NCI-H2029 (cell line): ENCODE measurements at places on chromosomes 3 and 15.

- no peak for DNase-seq
Observed at GRCh38 chr3:72223116-72223515, 438.2 kb upstream of the PROK2 start.

GRCh38 chr3:10547841-10548783 is 42.7 kb upstream of the ATP2B2 start:
- DNase-seq = no peak

- peak; percentile 25 for DNase-seq
Observed at GRCh38 chr15:89171136-89172072, 50.0 kb downstream of the RLBP1 start.

DNA sequence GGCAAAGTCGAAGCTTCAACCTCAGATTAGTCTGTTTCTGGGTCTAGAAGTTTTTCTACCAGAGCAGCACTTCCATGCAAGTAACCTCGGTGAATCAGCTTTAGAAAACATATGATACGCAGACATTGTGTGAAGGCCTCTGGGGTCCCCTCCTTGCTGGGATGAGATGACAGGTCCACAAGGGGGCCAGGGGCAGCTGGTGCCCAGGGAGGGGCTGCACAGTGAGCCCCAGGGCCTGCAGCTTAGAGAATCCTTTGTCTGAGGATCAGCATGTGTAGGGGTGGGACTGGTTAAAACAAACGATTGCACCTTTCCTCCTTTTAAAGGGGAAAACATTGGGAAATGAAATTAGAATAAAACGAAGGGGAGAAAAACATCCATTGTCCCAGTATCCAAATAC is 47.5 kb upstream of the TLE3 start:
- DNase-seq = no peak

DNA sequence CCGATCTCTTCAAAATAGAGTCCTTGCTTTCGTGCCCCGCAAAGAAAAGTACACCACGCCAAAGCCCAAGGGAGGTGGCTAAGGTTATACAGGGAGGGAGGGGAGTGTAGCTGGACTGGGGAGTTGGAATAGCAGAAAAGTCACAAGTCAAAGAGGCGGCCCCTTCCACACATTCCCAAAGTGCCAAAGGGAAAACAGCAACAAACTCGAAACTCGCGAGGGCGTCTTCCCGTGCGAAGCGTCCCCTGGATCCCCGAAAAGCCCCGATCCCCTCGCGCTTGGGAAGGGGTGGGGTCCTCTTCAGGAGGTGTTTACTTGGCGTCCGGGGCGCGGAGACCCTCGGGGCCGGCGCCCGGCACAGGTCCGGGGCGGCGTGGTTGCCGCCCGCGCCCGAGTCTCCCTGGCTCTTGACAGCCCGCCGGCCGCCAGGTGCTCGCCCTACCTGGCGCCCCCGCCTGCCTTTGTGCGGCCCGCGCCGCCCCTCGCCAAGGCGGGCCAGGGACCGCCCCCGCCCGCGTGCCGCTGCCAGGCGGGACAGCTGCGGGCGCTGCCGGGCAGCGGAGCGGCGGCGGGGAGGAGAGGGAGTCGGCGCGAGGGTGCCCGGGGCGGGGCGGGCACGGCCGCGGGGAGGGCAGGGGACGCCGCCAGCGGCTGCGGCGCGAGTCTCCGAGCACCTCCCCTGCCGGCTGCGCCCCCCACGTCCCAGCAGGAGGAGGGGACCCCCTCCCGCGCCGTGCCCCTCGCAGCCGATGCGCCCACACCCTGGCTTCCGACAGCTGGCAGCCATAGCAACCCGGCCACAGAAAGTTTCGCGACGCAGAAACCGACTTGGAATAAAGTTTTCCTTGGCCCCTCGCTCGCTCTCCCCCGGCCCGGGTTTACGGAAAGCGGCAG is 966 bp downstream of the MYO1E start:
- DNase-seq = peak; percentile 31

DNA sequence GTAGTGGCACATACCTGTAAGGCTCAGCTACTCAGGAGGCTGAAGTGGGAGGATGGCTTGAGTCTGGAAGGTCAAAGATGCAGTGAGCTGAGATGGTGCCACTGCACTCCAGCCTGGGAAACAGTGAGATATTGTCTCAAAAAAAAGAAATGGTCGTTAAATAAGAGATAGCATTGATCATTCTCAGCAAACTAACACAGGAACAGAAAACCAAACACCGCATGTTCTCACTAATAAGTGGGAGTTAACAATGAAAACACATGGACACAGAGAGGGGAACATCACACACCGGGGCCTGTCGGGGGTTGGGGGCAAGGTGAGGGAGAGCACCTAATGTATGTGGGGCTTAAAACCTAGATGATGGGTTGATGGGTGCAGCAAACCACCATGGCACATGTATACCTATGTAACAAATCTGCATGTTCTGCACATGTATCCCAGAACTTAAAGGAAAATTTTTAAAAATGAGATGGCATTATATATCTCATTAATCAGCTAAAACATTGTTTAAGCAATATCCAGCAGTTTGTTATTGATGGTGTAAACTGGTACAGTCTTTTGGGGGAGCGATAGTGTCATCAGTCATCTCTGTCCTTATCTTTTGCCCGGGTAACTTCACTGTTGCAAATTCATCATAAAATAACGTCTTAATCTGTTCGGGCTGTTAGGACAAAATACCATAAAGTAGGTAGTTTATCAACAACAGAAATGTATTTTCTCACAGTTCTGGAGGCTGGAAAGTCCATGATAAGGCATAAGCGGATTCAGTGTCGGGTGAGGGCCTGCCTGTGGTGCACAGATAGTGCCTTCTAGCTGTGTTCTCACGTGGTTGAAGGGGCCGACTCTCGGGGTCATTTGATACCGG is 1.7 kb upstream of the MAN2A2 start:
- DNase-seq = no peak

GRCh38 chr3:35648347-35648746 is 9.0 kb downstream of the ARPP21 start:
- no peak for DNase-seq

DNA sequence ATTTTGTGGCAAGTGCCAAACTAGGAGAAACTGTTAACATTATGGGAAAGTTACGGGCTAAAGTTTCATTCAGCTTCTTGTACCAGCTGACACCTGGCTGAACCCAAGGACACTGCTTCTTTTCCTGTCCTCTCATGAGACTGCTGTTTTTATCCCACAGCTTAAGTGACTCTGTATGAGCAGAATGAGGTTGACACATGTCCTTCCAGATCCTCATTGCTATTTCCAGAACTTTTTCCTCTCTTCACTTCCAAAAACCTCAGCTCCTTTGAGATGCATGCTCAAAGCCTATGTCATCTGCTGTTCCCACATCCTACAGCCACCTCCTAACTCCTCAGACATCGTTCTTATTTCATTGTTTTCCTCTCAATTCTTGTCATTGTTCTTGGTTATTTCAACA is 183.6 kb downstream of the DCLK3 start:
- no peak for DNase-seq
